ENCODE measurements at places on chromosomes 5 and 9.

DNA sequence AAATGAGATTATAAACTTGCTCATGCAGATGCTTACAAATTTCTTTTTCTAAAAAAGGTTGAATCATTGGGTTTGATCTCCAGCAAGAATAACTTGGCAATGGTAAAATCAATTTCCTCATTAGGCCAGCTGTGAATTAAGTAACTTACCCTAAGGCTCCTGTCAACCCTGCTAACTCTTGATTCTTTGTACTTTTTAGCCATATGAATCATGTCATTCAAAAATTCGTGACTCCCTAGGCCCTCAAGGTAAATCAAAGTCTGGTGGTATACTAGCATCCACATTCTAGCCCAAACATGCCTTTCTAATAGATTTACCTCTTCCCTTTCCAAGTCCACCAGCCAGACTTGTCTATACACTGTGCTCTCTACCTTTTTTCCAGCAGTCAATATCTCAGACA lies 420.8 kb upstream of the BRINP1 start:
- DNase-seq, result no peak

- DNase-seq, result no peak
Observed at GRCh38 chr9:92439921-92440750, 15.9 kb upstream of the OMD start.

DNA sequence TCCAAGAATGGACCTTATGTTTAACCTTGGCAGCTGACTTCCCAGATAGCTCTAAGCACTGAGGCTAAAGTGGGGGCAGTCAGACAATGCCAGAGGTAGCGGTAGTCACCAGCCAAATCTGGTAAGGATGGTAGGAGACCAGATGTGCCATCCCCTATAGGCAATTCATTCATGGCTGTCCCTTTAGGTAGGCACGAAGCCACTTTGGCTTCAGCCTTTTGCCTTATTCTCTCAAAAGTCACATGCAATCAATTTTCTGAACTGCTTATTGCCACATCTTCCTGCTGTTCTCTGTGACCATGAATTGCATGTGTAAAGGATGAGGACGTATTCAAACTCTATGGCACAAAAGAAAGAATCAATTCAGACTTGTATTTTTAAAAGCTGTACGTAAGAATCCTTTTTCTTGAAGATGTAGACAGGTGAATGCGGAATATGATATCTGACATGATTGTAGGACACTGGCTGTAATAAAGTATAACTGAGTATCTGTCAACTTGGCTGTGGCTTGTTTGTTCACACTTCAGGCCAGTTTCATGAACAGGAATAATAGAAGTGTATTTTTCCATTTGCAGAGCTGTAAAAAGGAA lies 611.7 kb downstream of the NR2F1-AS1 start:
- DNase-seq, result no peak

DNA sequence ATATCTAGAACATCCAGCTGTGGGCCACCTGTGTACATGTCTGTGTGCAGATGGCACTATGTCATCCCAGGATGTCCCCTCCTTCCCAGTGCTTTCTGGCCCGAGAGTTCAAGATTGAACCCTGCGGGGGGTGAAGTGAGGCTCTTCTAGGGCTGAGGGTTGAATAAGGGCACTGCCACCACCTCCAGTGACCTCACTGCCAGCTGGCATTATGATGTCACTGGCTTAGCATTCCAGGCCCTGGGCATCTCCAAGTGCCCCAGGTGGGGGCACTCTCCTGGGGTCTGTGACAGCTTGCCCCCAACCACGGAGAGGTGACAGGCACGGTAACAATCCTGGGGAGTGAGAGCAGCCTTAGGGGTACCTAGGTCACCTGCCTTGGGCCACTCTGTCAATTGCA lies 27.1 kb downstream of the CXXC5 start:
- DNase-seq, result no peak

GRCh38 chr5:115699967-115700366 lies 74.1 kb upstream of the TMED7 start:
- no peak for DNase-seq

- no peak for DNase-seq
Observed at GRCh38 chr5:68431186-68431585, 215.6 kb downstream of the PIK3R1 start.

- DNase-seq, result no peak
Observed at GRCh38 chr5:104942735-104943134, 1380.1 kb upstream of the NUDT12 start.

GRCh38 chr5:39172593-39172992 lies 46.8 kb downstream of the FYB1 start:
- no peak for DNase-seq

GRCh38 chr9:84990416-84990815 lies 320.9 kb downstream of the NTRK2 start:
- no peak for DNase-seq

DNA sequence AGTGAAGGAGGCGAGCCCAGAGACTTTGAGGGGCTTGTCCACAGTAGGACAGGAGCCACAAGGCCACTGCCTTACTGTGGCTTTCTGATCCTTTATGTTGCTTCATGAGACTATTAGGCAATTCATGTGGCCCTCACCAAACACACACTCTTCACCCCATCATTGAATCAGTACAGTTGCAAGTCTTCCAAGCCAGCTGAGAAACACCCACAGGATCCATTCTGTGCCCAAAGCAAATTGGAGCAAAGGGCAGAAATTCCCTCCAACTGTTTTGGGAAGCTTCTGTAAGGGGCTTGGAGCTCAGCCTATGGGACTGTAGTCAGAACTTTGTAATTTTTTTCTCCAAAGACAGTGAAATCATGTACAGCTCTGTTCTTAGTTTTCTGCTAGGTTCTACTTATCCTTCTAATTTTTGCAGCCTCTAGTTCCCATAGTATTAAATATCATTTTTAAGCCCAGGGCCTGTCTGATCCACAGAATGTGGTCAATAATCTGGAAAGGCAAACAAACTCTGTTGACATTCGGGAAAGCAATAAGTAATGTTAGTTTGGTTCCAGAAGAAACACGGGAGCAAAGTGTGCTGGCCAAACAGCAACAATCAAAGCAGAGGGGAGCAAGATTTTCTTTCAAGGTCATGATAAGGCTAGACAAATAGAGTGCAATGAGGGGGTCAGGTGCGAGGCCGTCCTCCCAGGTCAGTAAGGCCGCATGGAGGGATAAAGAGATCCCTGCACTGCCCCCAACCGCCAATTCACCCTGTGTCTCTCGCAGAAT lies 47.0 kb downstream of the UBE2QL1 start:
- no peak for DNase-seq

- no peak for DNase-seq
Observed at GRCh38 chr5:43432486-43433375, 20.5 kb upstream of the CCL28 start.

DNA sequence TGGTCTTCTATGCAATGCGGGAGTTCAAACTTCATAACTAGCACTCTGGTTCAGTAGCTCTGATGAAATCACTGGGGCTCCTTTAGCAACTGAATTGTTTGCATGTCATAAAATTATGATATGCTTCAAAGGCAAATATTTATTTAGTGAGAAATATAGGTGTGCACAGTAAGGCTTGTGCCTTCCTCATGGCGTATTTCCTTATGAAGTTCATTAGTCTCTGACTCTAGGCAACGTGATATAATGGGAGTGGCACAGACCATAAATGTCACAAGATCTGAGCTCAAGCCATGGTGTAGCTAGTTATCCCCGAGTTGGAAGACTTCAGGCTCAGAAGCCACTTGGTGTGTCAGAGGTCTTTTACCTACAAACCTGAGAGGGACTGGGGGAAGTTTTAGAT lies 35.5 kb downstream of the PIP5K1B start:
- no peak for DNase-seq

DNA sequence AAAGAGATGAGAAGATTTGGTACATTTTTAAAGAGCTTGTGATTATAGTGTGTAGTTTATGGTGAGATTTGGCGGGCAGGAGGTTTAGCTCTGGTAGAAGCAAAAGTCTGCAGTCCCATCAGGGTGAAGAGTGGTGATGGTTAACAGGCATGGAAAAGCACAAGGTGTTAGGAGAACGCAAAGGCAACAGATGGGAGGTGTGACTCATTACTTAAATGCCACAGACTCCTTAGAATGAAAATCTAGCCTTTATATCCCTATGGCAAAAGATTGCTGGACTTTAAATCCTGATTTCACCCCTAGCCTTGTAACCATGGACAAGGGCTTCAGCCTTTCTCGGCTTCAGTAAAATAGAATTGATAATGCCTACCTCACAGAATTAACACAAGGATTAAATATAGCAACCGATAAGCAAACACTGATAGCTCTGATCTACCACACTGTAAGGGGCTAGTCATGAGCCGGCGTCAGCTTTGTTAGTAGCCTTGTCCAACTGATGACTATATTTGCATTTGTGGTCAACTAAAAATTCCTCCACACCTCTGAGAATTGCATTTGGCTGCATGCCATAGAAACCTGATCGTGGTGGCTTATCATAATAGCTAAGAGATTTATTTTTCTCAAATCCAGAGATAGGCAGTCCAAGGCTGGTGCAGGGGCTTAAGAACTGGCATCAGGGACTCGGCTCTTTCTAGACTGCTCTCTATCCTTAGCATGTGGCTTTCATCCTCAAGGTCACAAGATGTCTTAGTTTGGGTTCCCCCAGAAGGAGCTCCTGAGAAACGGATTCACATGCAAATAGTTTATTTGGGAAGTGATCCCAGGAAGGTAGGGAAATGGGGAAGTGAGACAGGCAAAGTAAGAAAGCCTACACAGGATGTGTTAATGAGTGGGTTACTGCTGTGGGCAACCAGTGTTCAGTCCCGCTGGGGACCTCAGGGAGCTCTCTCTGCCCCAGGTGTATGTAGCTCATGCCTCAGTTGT lies 19.6 kb downstream of the MFAP3 start:
- DNase-seq, result no peak

DNA sequence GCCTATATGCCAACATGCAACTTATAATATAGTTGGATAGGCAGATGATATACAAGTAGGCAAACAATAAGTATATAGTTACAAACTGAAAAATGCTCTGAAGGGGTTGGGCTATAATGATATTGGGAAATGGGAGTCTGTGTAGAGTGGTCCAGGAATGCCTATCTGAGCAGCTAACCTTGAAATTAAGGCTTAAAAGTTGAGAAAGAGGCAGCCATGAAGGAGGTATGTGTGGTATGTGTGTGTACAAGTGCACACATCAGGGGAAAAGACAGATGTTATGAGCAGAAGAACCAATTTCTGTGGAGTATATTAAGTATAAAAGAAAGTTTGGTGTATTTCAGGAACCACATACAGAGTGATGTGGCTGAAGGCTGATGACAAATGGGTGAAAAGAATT lies 154.9 kb upstream of the PAPPA start:
- no peak for DNase-seq

GRCh38 chr5:150516011-150516410 lies 8.1 kb downstream of the NDST1 start:
- DNase-seq, result no peak

GRCh38 chr5:139294374-139295165 lies 1.0 kb downstream of the MATR3 start:
- peak; percentile 21 for DNase-seq

- no peak for DNase-seq
Observed at GRCh38 chr5:12805165-12805698, 901.0 kb upstream of the CTNND2 start.

DNA sequence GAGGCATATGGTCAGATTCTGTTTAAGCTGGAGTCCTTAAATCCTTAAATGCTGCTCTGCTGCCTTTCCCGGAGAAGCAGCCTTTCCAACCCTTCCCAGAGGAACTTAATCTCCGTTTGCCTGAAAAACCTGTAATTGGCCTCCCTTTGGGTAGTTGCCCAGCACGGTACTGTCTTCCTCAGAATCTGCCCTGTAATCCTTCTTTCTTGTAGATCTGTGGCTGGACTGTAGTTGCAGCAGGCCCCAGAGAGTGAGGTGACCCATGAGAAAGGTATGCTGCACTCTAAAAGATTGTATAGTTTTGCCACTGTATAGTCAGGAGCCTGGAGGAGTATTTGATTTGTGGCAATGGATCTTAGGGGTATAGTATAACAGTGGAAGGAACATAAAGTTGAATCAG lies 11.7 kb downstream of the SPIN1 start:
- DNase-seq, result no peak

DNA sequence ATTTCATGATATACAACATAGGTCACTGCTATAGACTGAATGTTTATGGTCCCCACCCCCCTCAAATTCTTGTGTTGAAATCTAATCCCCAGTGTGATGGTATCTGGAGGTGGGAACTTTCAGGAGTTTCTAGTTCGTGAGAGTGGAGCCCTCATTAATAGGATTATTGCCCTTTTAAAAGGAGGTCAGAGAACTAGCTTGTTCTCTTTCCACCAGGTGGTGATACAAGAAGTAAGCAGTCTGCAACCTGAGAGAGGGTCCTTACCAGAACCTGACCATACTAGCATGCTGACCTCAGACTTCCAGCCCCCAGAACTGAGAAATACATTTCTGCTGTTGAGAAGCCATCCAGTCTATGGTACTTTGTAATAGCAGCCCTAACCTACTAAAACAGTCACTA lies 33.3 kb downstream of the TMEM161B start:
- DNase-seq, result no peak

DNA sequence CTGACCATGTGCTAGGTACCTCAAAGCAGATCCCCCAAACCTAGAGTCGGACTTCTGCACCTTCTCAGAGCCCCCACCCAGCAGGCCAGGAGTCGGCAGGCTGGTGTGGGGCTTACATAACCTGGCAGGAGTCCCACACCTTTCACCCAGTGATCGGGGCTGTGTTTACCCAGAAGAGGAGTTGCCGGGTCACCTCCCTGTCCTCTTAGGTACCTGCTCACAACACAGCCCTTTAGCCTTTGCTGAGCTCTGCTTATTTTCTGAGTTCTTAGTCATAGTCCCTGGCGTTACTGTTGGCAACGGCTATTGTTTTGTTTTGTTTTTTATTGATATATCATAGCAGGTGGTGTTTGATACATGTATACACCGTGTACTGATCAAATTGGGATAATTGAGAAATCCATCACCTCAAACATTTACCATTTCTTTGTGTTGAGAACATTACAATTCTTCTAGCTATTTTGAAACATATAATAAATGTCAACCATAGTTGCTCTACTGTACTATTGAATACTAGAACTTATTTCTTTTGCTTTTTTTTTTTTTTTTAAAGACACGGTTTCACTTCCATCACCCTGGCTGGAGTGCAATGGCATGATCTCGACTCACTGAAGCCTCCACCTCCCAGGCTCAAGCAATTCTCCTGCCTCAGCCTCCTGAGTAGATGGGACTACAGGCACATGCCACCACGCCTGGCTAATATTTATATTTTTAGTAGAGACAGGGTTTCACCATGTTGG lies 10.4 kb upstream of the EEIG1 start:
- DNase-seq, result no peak

- DNase-seq, result no peak
Observed at GRCh38 chr5:43889233-43889632, 286.3 kb downstream of the NNT start.

- no peak for DNase-seq
Observed at GRCh38 chr5:165805756-165806155, 2300.3 kb downstream of the MAT2B start.

GRCh38 chr5:52360985-52361384 lies 426.7 kb upstream of the ITGA1 start:
- no peak for DNase-seq

DNA sequence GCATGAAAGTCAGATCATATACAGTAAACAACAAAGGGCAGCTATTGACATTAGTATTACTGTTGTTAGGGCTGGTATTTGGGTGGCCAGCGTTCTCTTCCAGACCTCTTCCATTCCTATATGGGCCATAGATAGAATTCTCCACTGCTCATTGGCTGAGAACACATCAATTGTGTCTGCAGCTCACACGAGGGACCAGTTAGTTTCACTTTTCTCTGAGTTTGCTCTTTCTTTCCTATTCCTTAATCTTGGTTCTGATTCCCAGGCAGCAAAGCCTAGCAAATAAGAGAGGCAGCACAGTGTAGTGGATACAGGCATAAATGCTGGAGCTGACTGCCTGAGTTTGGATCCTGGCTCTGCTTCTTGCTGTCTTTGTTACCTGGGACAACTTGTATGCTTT lies 476.4 kb downstream of the SPOCK1 start:
- no peak for DNase-seq

Measured in stimulated activated CD4-positive, alpha-beta T cell treated with anti-CD3 and anti-CD28 coated beads, TNF-alpha, amount 100 ng/mL, for 1 hour (primary cell).